ENCODE measurements at places on chromosomes 1 and 21. TPM values are rescaled to one million over a fixed set of nuclear protein-coding genes. Genes with fewer than 3 reads are reported as not detected.

The C8B gene
- total RNA-seq: not detected

The KAZN gene
- 1.7 TPM for total RNA-seq

The LAMB3 gene
- 0.38 TPM for total RNA-seq

The PHLDA3 gene
- total RNA-seq: 3.4 TPM

The ACTRT2 gene
- total RNA-seq: not detected

The LCE1F gene
- total RNA-seq: not detected

The NIPAL3 gene
- 26.8 TPM for total RNA-seq

The NHLH2 gene
- total RNA-seq: not detected

The AMY2B gene
- 1.4 TPM for total RNA-seq

The PADI1 gene
- total RNA-seq: not detected

The GPR61 gene
- total RNA-seq: not detected
